Gastroesophageal sphincter (tissue), 4 donors: ENCODE measurements at places on chromosomes 11 and 22.
A peak's percentile ranks its signal among the peaks of the same experiment; 100 is the strongest.

GRCh38 chr22:20418211-20418788, 19.3 kb downstream of the SCARF2 start:
- H3K36me3 ChIP-seq = no peaks in the 10 kb centered on the region
- no peaks in the 10 kb centered on the region for H3K27me3 ChIP-seq
- peak; percentile 95 for ATAC-seq
- H3K4me1 ChIP-seq = no peaks in the 10 kb centered on the region
- peak overlapping the region; percentile 48 for H3K4me3 ChIP-seq
- peak overlapping the region; percentile 74 for H3K27ac ChIP-seq

DNA sequence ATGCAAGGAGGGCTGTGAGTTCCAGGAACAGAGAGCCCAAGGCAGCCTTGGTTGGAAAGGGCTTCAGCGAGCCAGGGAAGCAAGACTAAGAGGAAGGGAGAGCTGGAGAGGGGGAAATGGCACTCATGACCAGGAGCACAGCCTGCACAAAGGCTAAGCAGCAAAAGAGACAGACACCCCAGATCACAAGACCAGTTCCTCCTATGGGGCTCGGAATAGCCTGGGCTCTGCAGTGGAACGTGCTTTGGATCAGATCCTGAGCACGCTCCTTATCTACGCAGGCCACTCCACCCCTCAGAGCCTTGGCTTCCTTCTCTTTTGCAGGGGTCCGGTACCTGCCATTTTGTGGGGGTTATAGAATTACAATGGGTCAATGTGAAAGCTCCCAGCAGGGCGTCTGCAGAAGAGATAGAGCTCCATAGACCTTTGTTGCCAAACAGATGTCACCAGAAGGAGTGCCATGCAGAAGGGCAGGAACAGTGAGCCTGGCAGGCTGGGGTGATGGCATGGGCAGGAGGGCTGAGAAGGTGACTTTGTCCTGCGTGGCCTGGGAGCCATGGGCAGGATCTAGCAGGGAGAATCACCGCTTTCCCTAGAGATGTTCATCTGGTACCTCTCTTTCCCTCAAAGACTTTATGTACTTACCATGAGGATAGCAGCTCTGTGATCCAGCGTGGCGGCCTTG, 33.8 kb downstream of the ZC3H7B start:
- H3K4me3 ChIP-seq = no peak overlapping the region
- H3K36me3 ChIP-seq = peaks cover 100% of the 10 kb centered on the region
- no peak overlapping the region for H3K27ac ChIP-seq

GRCh38 chr22:31248965-31249958, 37.2 kb downstream of the LIMK2 start:
- H3K4me1 ChIP-seq = peaks cover 58% of the 10 kb centered on the region
- H3K27ac ChIP-seq = no peak overlapping the region
- H3K36me3 ChIP-seq = no peaks in the 10 kb centered on the region
- no peaks in the 10 kb centered on the region for H3K27me3 ChIP-seq

GRCh38 chr11:35160246-35160824, 21.4 kb downstream of the CD44 start:
- no peak overlapping the region for H3K4me3 ChIP-seq
- ATAC-seq = no peak
- H3K36me3 ChIP-seq = no peaks in the 10 kb centered on the region
- H3K27ac ChIP-seq = peak overlapping the region; percentile 0
- H3K27me3 ChIP-seq = no peaks in the 10 kb centered on the region

DNA sequence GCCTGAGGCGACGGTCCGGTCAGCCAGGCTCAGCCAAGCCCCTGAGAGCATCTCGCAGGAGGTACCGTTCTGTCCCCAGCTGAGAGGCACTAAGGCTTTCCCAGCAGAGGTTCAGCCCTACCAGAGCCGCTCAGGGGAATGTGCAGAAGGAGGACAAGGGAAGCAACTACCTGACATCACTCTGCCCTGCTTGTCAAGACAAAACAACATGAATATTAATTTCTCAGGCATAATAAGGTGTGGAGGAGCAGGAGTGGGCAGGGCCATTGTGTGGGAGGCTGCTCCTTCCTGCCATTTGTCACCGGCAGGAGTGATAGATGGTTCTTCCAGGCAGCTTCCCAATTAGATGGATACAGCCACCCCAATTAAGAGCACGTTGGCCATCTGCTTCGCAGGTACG, 181.4 kb downstream of the KIRREL3 start:
- ATAC-seq = no peak
- peaks cover 32% of the 10 kb centered on the region for H3K27me3 ChIP-seq
- no peaks in the 10 kb centered on the region for H3K36me3 ChIP-seq

GRCh38 chr22:26066534-26066933, 102.7 kb upstream of the SEZ6L start:
- H3K27ac ChIP-seq = no peak overlapping the region
- no peak overlapping the region for H3K4me3 ChIP-seq
- H3K4me1 ChIP-seq = no peaks in the 10 kb centered on the region
- peaks cover 83% of the 10 kb centered on the region for H3K27me3 ChIP-seq
- H3K36me3 ChIP-seq = no peaks in the 10 kb centered on the region
- no peak for ATAC-seq

DNA sequence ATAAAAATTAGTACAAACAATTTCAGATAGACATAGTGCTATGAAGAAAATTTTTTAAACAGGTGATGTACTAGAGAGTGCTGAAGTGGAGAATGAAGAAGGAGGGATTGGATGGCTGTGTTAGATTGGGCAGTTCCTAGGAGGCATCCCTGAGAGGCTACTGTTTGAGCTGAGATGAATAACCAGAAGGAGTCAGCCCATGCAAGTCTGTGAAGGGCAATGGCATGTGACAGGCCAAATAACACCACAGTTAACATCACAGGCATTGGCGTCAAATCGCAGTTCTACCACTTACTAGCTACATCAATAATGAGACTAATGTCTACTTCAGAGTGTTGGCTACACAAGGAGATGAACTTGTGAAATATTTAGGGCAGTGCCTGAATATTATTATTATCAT, 35.4 kb downstream of the HORMAD2 start:
- no peak overlapping the region for H3K4me3 ChIP-seq
- H3K4me1 ChIP-seq = no peaks in the 10 kb centered on the region
- ATAC-seq = no peak
- H3K27ac ChIP-seq = no peak overlapping the region
- no peaks in the 10 kb centered on the region for H3K36me3 ChIP-seq
- H3K27me3 ChIP-seq = no peaks in the 10 kb centered on the region

GRCh38 chr22:22952531-22953280, 65.1 kb downstream of the IGLL5 start:
- H3K27me3 ChIP-seq = peaks cover 69% of the 10 kb centered on the region
- H3K4me3 ChIP-seq = no peak overlapping the region

DNA sequence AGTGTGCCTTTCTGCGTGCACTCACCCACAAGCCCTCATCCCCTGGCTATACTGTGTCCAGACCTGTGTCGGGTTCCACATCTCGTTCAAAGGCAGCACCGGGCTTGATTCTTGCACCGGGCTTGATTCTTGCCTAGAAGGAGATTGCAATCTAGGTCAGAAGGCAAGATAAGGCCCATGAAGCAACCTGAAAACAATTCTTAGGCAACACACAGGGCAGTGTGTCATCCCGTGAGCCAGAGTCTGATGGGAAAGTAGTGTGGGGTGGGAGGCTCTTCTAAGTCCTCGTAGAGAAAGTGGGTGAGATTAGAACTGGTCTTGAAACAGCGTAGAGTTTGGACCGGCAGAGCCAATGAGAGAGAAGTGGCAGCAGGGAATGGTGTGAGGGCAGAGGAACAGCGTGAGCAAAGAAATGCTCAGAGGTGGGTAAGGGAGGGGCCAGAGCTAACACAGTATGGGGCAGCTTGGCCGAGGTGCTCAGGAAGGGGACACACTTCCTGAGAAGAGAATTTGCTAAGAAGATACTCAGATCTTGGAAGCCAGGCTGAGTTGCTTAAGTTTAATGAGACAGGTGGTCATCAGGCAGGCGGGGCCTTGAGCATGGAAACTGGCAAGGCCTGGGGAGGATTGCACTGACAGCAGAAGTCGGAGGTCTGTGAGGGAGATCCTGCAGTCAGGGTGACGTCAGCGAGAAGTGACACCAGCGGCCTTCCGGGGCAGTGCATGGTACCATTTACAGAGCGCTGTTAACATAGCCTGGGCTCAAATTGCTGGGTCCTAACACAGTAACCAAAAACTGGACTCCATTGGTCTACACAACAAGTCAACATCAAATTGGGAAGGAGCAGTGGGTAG, 40.7 kb upstream of the DKK3 start:
- no peaks in the 10 kb centered on the region for H3K4me1 ChIP-seq
- H3K27ac ChIP-seq = no peak overlapping the region
- H3K27me3 ChIP-seq = no peaks in the 10 kb centered on the region

GRCh38 chr11:67030976-67031375, 8.0 kb downstream of the SYT12 start:
- no peaks in the 10 kb centered on the region for H3K27me3 ChIP-seq
- H3K4me3 ChIP-seq = no peak overlapping the region

DNA sequence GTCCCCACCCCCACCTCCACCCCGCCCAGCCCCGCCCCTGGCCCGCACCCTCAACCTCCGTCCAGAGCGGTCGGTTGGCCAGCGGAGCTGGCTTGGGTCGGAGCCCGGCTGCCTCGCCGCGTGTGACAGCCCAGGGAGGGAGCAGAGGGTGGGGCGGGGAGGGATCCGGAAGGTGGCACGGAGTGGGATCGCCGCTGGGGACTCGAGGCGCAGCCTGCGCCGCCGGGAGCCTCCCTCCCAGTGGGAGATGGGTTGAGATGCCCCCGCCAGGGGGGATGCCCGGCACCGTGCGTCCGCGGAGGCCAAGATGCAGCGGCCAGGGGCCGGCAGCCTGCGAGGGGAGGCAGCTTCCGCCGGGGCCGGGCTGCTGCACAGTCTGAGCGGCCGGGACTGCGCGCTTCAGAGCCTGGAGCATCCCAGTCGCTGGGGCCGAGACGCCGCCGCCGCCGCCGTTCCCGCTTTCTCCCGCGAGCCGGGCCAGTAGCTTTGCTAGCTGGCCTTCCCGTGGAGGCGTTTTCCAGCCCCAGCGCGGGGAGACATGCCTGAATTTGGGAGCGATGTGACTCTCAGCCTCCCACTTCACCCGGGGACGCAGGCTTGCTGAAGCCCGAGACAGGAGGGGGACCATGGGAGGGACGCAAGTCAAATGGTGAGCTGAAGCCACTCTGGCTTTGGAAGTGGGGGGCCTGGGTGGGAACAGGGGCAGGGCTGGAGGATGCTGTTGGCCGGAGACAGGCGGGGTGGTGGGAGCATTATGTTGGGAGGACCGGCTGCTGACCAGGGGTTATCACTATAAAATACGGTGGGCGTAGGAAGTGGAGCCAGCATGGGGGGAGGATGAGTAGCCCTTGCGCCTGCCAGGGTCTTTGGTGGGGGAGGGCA, 40.2 kb downstream of the DIXDC1 start:
- H3K4me1 ChIP-seq = peaks cover 9% of the 10 kb centered on the region
- peak overlapping the region; percentile 72 for H3K4me3 ChIP-seq
- peaks cover 26% of the 10 kb centered on the region for H3K36me3 ChIP-seq
- H3K27me3 ChIP-seq = no peaks in the 10 kb centered on the region
- H3K27ac ChIP-seq = peak overlapping the region; percentile 93
- ATAC-seq = peak; percentile 90

DNA sequence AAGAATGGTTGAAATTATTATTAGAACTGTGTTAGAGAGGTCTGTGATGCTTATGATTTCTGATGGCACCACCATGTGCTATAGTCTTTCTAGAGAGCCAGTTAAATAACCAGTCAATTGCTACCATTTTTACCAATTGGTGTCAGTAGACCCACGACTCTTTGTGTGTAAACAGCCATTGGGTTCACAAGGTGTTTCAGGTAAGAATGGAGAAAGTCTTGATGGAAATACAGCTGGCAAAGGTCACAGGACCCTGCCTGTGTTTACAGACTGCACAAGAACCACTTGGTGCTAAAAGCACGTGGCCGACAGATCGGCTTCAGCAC, 30.5 kb upstream of the OR10G7 start:
- no peak overlapping the region for H3K4me3 ChIP-seq
- no peak for ATAC-seq
- no peaks in the 10 kb centered on the region for H3K4me1 ChIP-seq
- no peaks in the 10 kb centered on the region for H3K36me3 ChIP-seq
- no peak overlapping the region for H3K27ac ChIP-seq

- H3K27me3 ChIP-seq = no peaks in the 10 kb centered on the region
- H3K4me3 ChIP-seq = peak overlapping the region; percentile 55
- ATAC-seq = peak; percentile 80
- peak overlapping the region; percentile 90 for H3K27ac ChIP-seq
Observed at GRCh38 chr11:100687630-100688395, 725 bp downstream of the ARHGAP42 start.

DNA sequence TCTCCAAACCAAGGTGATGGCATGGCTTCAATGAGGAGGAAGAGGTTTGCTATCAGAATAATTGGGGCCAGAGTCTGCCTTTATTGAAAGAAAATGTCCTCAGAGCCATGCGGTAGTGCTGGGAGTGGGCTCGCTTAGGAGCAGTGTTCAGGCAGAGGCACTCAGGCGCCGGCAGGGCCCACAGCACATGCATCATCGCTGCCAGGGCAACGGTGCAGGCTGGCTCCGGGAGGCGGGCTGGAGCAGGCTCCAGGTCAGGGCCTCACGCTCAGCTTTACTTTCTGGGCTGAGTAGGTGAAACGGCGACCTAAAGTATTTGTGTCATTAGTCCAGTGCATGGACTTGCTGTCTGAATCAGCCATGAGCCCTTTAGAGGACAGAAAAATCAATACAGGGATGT, 169.9 kb upstream of the CCDC90B start:
- H3K36me3 ChIP-seq = no peaks in the 10 kb centered on the region
- H3K4me3 ChIP-seq = no peak overlapping the region
- H3K27me3 ChIP-seq = no peaks in the 10 kb centered on the region
- no peak overlapping the region for H3K27ac ChIP-seq
- no peaks in the 10 kb centered on the region for H3K4me1 ChIP-seq
- no peak for ATAC-seq

DNA sequence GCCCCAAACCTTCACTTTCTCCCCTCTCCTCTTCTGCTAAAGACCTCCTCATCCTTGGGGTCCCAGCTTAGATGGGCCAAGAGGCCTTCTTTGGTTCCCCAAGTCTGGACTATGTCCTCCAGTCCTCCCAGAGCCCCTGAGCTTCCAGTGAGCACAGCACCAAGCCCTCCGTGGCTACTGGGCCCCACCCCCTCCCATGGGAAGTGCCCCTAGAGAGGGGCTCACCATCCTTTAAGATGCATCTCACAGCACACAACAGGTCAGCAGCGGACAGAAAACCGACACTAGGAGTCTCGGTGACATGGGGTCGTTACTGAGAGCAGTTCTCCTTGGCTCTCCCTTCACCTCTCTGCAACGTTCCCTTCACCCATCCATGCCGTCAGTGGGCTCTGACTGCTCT, 2.7 kb downstream of the LRRC32 start:
- H3K27ac ChIP-seq = peak overlapping the region; percentile 54
- peak overlapping the region; percentile 68 for H3K4me3 ChIP-seq
- H3K4me1 ChIP-seq = peaks cover 49% of the 10 kb centered on the region

- no peaks in the 10 kb centered on the region for H3K36me3 ChIP-seq
- H3K4me1 ChIP-seq = no peaks in the 10 kb centered on the region
- no peak for ATAC-seq
Observed at GRCh38 chr11:77072851-77073327, 6.1 kb downstream of the CAPN5 start.

DNA sequence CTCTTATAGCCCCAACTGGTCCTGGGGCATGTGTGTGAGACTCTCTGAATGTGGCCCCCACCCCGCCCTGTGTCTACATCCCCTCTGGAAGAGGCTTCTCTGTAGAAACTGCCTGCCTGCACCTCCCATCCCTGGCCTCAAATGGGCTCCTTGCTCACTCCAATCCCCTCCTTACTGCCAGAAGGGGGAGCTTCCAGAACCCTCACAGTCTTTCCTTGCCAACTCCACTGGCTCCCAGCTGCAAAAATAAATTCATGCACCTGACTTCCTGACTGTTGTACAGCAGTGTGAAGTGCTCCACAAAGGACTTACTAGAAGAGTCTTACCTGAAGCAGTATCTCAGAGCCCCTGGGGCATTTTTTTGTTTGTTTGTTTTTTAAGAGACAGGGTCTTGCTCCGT, 15.2 kb upstream of the SERPIND1 start:
- no peak overlapping the region for H3K27ac ChIP-seq
- no peak for ATAC-seq
- H3K4me3 ChIP-seq = no peak overlapping the region
